Prostate gland (tissue), 2 donors: ENCODE measurements at places on chromosomes 1 and 21. TPM values are rescaled to one million over a fixed set of nuclear protein-coding genes. Genes with fewer than 3 reads are reported as not detected.

ROR1 gene
- 11.1 TPM for total RNA-seq

SLC50A1 gene
- total RNA-seq, result 48.0 TPM

- DNase-seq, result no peak
Observed at GRCh38 chr1:116934586-116935207, 25.0 kb downstream of the PTGFRN start.

- no peak for DNase-seq
Observed at GRCh38 chr1:67615886-67616285, 69.1 kb upstream of the GADD45A start.

DNA sequence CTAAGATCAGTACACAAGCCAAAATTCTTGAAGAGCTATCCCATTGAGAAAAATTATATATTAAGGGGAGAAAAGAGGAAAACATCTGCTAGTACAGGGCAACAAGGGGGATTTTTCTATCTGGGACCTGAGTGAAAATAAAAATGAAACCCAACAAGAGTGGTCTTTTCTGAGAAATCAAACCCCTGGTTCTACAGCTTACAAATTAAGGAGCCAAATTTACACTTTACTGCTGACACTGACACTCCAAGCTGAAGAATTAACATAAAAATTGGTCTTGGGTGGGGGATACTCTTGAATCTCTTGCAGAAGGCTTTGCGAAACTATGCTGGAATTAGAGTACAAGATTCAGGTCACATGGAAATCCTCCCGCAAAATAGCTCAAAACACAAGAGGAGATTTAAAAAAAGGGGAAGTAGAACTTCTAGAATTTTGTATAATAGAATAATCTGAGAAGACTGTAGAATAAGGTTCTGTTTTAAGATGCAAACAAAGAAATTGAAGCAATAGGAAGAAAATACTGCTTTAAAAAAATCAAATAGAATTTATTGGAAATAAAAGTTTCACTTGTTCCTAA lies 32.1 kb upstream of the HSPA13 start:
- no peak for DNase-seq

GRCh38 chr1:78331799-78332198 lies 159.0 kb upstream of the PTGFR start:
- DNase-seq, result no peak

DNA sequence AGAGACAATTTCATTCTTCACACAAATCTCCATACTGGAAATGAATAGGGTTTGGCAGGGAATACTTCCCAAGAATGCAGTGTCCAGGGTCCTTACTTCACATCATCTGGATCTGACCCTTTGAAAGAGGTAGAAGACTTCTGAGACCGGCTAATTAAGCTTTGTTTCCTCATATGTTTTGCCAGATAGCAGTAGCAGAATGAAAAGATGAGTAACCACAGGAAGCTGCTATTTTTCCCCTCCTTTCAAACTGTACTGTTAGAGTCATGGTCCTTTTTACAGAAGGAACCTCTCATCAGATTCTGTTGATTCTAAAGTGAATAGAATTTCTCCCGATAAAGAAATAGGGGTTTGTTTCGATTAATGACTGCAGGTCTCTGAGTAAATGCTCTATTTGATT lies 1.4 kb upstream of the OLFML3 start:
- DNase-seq, result no peak

- no peak for DNase-seq
Observed at GRCh38 chr1:11981378-11982009, 1.2 kb downstream of the MFN2 start.

GRCh38 chr1:224864006-224864405 lies 65.5 kb upstream of the DNAH14 start:
- no peak for DNase-seq
